ENCODE measurements at places on chromosomes 7 and 10.

- DNase-seq = no peak
Observed at GRCh38 chr10:91418416-91418815, 8.3 kb downstream of the HECTD2 start.

- no peak for DNase-seq
Observed at GRCh38 chr10:24444337-24444736, 235.4 kb downstream of the KIAA1217 start.

GRCh38 chr7:111113263-111114017 is 22.5 kb downstream of the LRRN3 start:
- DNase-seq = no peak

GRCh38 chr10:3765146-3765545 is 19.9 kb downstream of the KLF6 start:
- DNase-seq = no peak

GRCh38 chr10:3323865-3324498 is 151.4 kb upstream of the PITRM1 start:
- DNase-seq = no peak

- no peak for DNase-seq
Observed at GRCh38 chr10:8504499-8504898, 450.0 kb downstream of the GATA3 start.

GRCh38 chr7:39847227-39847626 is 102.8 kb upstream of the CDK13 start:
- no peak for DNase-seq

DNA sequence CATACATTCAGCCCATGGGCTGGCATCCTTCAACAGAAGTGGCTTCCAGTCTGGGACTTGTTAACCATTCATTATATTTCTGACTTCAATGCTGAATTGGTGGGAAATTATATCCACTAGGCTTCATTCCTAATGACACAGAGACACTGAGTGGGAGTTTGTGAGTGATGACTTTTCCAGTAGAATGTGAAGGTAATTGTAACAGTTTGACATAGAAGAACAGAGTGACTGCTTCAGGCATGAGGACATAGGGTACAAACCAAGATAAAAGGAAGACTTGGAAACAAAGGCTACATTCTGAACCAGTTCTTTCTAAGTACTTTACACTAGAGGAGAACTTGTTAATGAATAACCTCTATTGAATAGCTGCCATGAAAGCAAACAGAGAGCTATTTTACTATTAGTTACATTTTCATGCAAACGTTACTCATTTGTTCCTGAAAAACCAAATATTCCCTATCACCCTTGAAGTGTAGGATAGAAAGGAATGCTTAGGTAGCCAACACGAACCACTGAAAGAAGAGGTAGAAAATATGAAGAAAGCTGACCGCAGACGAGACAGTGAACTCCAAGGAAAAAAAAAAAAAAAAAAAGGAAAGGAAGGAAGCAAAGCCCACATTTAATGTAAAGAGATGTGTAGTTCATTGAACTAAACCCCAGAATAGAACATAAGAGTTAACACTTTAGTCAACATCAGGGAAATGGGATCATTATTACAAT is 237.0 kb upstream of the SEMA3C start:
- no peak for DNase-seq

GRCh38 chr7:48741545-48741944 is 182.8 kb upstream of the CDC14C start:
- DNase-seq = no peak

DNA sequence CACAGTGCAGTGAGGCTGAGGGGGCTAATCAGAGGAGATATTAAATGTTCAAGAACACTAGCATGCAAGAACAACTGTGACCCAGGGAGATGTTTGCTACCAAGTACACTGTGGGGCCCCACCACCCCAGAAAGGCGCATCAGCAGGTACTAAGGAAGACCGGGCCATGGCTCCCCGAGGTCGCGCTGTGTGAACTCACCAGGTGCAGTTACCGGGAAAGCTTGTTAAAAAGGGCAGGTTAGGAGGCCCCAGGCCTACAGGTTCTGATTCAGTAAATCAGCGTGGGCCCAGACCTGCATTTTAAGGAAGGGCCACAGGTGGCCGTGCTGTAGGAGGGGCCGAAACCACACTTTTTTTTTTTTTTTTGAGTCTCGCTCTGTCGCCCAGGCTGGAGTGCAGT is 54.6 kb downstream of the TMEM209 start:
- no peak for DNase-seq

DNA sequence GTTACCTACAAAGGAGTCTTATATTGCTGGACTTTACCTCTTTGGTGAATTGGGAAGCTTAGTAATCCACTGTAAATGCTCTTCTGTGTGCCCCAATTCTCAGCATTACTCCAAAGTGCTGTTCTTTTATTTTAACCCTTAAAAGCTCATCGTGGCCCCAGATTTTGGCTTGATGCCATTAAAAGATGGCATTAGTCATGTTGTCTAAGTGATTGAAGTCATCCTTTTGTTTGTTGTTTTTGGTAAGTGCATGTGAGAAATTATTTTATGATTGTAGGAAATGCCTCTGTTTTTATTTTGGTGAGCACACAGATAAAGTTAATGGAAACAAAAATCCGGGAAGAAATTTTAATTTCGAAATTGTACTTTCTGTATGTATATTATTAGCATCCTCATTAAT is 82.5 kb upstream of the GATA3 start:
- no peak for DNase-seq

DNA sequence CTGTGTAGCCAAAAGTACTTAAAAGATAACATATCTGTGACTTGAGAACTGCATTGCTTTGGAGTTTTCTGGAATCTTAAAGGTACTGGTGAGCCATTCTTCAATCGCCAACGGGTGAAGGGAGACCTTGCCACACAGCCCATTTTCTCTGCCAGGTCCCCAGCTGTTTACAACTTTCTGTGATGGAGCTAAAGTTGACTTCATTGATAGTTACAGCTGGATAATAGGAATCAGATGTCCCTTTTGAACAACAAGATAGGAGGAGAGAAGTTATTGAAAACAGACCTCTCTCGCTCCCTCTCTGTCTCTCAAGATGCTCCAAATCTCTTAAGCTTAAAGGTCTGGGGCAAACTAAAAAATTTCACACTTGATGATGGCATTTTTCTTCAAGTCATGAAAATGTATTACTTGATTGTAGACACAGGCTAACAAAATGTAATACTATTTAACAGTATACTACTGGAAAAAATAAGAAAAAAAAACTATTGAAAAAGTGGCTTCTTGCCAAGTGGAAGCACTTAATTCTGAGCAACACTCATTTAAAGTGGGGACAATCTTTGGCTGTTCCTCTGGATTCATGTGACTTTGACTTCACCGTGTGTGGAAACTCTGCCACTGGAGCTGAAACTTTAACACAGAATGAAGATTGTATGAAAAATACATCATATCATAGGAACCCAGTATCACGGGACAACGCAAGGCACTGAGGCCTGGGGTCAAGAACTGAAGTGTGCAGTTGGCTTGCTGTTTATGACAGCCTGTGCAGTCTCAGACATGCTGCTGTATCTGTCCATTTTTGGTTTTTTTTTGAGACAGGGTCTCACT is 78.4 kb upstream of the AFAP1L2 start:
- no peak for DNase-seq

DNA sequence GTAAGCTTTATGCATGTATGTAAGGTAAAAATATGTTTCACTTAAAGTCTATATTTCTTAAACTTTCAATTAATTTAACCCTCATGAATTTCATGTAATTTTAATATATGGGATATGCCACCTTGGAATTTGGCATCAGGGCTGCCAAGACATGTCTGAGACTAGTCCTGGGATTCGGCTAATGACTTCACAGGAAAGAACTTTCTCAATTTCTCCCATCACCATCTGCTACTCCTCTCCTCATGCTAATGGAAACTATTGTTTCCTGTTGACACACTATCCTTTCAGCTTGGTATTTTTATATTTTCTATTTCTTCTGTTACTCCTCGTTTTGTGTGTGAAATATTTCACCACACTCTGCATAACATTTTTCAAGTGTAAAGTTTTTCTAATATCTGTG is 205.9 kb downstream of the ARL4A start:
- DNase-seq = no peak

GRCh38 chr10:132346806-132347205 is 14.8 kb downstream of the LRRC27 start:
- no peak for DNase-seq
